Posterior cingulate gyrus (tissue), 11 donors: ENCODE measurements at places on chromosomes 6 and 20.

GRCh38 chr20:32672394-32672981, 1.3 kb downstream of the C20orf203 start:
- peak; percentile 22 for DNase-seq

- no peak for DNase-seq
Observed at GRCh38 chr6:83893024-83893423, 33.5 kb downstream of the CYB5R4 start.

DNA sequence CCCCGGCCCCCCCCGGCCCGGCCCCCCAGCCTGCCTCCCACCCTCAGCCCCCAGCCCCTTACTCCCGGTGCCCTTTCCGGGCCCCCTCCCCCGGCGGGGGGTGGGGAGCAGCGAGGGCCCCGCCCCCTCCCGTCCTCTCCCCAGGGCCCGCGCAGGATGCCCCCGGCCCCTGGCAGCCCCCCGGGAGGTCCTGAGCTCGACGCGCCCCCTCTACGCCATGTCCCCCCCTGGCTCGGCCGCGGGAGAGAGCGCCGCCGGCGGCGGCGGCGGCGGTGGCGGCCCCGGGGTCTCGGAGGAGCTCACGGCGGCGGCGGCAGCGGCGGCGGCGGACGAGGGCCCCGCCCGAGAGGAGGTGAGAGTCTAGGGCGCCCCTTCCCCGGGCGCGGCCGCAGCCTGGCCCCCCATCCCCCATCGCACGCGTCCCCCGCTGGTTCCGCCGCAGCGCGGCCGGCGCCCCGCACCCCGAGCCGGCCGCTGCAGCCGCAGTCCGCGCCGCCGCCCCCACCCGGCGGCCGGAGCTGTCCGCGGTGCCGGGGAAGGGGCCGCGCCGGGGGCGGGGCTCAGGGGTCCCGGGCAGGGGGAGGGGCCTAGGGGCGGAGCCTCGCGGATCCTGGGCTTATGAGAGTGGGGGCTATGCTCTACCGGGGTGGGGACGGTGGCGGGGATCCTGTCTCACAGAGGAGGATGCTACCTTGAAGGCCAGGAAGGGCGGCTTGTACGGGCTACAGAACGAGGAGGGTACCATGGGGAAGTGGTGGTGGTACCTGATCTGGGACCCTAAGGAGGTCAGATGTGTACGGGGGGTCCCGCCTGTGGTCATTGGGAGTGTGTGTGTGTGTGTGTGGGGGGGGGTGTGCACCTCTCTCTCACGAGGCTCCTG, 516 bp downstream of the TMEM151B start:
- no peak for DNase-seq

DNA sequence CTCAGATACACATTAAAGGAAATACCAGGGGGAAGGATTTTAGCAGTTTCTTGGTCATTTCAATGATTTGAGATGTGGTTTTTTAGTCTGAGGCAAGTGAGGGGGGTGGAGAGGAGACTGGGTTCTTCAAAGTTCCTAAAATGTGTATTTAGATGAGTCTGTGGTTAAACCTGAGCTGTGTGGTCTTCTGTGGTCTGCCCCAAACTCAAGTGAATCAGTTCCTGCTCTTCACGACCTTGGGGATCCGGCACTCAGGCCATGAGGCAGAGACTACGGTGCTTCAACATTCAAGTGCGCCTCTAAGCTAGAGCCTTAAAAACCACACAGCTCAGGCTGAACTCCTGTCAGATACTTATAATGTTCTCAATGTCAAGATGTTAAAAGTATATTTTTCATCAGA, 406.7 kb downstream of the LMBRD1 start:
- DNase-seq = peak; percentile 56

GRCh38 chr20:36349384-36350170, 43.4 kb downstream of the DLGAP4 start:
- DNase-seq = no peak

GRCh38 chr6:166462461-166463135, 79.9 kb upstream of the MPC1 start:
- no peak for DNase-seq

DNA sequence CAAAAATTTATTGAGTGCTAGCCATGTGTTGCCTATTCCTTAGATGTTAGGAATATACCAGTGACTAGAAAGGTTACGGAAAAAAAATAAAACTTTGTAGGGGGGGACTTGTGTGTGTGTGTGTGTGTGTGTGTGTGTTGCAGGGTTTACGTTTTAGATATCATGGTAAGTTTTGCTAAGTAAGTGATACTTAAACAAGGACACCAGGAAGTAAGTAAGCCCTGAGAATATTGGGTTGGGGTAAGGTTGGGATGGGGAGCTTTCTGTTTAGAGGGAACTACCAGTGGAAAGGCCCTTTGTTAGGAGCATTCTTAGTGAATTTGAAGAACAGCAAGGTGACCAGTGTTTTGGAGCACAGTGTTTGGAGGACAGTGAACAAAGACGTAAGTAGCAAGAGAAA, 30.3 kb downstream of the NCOA3 start:
- DNase-seq = no peak

DNA sequence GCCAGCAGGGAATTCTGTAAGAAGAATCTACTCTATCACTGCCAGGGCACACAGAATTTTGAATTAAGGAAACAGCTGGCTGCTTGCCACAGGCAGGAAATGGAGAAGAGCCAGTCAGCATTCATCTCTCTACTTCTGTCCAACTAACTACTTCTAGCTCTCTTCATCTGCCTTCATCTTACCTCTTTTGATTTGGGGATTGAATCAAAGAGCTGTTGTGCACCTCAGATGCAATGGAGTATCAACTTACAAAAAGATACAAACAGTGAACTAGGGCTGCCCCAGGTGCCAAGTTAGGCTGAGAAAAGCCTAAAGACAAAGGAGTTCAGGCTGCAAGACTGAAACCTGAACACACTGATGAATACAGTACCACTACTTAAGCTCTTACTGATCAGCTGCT, 82.0 kb downstream of the PTPRK start:
- no peak for DNase-seq

DNA sequence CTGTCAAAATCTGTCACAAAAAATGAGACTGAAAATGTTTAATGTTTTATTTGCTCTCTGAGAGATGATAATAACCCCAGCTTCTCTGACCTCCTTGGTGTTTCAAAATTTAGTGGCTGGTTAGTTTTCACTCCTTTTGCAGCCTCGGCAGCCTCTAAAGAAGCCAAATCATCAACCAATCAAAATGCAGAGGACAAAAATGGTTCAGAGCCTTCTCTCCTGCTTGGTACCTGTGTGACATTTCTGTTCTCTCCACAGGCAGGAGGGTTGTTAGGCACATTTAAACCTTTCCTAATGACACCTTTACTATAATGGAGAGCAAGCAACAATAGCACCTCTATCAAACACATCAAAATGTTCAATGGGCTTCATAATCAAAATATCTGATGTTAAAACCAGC, 375.5 kb downstream of the HACE1 start:
- no peak for DNase-seq

DNA sequence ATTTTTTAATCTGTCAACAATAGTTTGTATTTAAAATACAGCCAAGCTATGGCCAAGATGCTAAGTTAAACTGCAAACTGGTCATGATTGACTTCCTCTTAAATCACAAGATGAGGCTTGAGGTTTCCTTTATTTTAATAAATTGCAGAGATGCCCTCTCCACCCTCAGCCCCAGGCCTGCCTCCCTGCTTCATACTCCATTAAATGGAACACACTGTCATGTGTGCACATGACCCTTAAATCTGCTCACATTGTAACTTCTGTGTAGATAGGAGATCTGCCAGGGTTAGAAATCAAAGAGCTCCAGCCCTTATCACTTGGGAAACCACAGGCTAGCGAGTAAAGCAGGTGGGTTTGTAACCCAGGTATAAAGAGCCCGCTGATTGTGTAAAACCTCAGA, 20.8 kb downstream of the DUSP22 start:
- no peak for DNase-seq

- no peak for DNase-seq
Observed at GRCh38 chr20:56722042-56722441, 92.9 kb downstream of the TFAP2C start.

DNA sequence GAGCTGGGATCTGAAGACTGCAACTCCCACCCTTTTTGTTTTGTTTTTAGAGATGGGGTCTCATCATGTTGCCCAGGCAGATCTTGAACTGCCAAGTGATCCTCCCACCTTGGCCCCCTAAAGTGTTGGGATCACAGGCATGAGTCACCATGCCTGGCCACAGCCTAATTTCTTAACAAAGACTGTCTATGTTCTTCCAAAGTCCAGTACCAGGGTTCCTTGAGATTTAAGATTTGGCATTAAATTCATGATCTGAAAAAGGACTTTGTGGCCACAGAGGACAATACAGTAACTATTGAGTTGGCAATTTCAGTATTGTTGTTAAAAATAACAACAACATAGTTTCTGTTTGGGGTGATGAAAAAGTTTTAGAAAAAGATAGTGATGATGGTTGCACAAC, 28.7 kb upstream of the BEND3 start:
- DNase-seq = no peak

DNA sequence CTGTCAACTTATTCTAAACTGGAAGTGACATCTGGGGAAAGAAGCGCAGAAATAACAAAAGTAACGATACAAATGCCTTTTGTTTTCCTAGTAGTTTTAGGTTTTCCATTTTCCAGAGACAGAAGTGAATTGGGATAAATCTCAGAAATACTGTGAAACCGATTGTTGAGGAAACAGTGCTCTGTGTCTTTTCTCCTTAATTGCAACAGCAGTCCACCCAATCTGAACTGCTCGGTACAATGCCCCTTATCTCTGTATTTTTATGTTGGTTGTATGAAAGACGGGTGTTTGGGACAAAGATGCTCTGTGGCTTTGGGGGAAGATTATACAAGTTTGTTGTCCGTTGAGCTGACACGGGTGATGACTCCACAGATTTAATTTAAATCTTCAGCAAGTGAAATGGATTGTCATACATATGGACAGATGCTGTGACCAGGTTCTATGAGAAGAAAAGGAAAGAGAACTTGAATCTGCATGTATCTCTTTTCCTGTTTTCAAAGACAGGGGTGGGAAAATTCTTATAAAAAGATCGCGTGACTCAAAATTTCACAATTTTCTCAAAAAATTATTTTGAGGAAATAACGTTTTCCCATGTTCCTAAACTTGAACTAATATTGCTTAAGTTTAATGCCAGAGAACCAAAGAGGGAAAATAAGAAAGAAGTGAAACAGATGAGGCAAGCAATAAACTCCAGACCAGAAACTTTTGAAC, 41.2 kb downstream of the SASH1 start:
- DNase-seq = no peak

DNA sequence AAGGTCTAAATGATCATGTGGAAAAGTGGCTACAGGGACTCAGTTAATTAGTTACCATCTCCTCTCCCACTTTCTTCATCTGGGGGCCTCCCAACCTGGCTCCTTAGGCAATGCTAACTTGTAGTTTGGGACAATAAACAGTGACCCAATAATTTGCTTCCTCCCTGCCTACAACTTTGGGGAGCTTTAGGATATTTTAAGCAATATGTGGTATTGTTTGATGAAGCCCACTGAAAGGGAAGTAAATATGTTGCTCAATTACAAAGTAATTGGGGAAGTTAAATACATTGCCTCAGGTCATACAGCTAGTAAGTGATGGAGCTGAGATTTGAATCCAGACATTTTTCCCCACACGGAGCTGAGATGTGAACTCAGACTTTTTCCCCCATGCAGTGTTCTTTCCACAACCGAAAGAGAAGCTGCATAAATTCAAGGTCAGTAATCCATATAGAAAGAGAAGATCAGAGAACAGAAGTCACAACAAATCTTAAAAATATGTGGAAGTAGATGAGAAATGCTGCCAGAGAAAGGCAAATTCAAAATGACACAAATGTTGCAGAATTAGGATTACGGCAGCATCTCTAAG, 26.6 kb downstream of the ZHX3 start:
- no peak for DNase-seq
